WTC11 (cell line): ENCODE measurements at places on chromosomes 1 and 21.
A peak's percentile ranks its signal among the peaks of the same experiment; 100 is the strongest.

DNA sequence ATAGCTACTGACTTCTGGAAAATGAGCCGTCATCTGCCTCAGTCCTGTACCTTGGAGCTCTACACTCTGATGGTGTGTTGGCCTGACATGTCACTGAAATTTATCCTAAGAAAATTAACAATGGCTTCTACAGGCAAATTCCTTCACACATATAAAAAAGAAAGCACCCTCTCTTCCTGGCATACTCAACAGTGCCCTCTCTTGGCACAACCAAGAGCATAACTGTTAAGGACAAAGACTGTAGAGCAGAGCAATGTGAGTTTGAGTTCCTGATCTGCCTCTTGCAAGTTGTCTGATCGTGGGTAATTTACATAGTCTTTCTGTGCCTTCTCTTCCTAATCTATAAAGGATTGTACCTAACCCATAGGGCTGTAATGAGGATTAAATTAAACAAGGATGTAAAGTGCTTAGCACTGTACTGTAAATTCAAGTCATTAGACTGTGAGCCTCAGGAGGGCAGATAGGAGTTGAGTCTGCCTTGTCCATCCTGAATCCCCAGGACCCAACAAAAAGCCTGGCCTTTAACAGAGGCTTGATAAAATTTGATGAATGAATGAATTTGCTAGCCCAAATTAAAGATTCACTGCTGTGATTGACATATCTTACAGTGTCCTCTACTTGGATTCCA is 83.5 kb downstream of the SYF2 start:
- DNase-seq: no peak

DNA sequence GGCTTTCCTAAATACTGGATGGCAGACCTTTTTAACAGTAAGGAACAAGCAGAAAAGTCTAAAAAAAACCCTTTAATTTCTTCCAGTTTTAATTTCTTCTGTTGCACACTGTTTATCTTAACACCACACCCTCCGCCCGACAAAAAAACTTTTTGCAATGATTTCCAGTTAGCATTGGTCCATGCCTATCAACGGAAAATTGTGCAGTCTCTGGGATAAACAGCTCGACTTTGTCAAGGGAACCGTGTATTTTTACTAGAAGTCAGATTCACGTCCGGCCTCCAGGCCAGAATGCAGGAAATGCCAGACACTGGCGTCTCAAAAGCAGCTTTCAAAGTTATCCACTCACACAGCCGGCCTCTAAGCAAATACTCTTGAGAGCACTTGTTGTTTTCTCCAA is 378 bp upstream of the NUP210L start:
- no peak for DNase-seq

DNA sequence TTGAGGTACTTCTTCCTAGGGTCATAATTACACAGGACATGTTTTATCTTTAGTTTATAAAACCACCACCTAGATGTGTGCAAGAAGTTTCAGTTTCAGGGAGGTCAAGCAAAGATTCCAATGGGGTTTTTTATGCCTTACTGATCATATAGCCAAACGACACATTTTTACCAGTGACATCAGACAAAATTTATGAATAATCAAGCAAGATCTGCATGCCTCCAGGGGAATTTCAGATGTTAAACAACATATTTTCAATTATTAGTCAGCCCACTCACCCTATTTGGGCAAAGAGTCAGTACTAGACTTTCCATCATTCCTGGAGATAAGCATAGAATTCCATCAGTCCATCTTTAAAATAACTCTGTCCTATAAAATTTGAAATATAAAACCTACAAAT is 867.4 kb downstream of the KCNT2 start:
- DNase-seq: no peak

DNA sequence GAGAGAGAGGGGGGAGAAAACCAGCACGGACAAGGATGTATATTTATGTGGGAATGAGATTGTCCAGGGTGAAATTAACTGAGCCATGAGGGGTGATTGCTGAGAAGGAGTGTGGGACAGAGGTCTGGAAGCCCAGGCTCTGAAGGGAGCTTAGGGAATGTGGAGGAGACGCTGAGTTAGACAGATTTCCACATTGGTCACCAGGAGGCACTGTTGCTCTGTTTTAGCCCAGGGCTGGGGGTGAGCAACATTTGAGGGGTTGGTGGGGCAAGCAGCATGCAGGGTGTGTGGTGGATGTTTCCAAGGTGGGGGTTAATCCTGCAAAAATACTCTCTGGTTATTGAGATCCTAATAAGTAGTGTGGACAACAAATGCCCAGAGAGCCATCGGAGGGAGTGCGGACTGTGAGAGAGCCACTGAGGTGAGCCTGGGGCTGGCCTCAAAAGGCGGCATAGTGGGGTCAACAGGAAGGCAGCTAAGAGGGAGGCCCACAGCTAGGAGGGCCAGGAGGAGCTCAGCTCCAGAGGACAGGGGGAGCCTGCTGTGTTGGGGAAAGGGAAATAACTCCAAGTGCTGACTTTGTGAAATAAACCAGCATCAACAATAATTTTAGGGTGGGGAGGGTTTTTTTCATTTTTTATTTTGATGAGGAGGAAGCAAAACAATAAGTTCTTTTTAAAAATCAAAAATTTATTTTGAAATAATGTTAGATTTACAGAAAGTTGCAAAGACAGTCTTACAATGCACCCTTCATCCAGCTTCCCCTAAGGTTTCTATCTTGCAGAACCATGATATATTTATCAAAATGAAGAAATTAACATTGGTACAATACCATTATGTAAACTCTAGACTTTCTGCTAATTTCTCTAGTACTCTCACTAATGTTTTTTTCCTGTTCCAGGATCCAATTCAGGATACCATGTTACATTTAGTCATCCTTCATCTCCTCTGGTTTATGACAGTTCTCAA is 82.8 kb upstream of the CD34 start:
- peak; percentile 58 for DNase-seq
